Hematopoietic multipotent progenitor cell treated with erythropoietin and hydrocortisone succinate and interleukin-3 and kit ligand, for 4 days (in vitro differentiated cells): ENCODE measurements at places on chromosomes 3 and 15.

GRCh38 chr3:11919390-11919789 lies 72.7 kb upstream of the TAMM41 start:
- no peak for DNase-seq

GRCh38 chr3:48543271-48543866 lies 13.2 kb downstream of the PFKFB4 start:
- peak; percentile 56 for DNase-seq

DNA sequence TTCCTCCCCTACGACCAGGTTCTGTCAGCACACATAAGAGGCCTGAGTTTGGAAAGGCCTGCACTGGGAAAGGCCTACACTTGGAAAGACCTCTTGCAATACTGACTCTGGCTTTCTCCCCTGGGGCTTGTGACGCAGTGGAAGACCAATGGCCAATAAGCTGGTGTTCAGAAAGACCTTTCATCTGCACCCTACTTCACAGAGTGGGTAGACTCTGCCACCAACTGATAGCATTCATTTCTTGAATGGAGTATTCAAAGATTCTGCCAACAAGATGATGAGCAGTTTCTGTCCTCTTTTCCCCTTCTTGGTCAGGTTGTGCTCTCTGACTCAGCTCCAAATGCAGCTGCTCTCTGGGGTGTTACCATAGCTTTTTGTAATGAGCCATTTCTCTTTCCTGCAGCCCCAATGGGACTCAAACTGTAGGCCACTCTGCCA lies 48.8 kb downstream of the TIPARP start:
- no peak for DNase-seq

- no peak for DNase-seq
Measured at GRCh38 chr3:160434071-160434470, 15.5 kb downstream of the TRIM59 start.

GRCh38 chr3:177833332-177833731 lies 636.0 kb upstream of the TBL1XR1 start:
- DNase-seq: no peak

DNA sequence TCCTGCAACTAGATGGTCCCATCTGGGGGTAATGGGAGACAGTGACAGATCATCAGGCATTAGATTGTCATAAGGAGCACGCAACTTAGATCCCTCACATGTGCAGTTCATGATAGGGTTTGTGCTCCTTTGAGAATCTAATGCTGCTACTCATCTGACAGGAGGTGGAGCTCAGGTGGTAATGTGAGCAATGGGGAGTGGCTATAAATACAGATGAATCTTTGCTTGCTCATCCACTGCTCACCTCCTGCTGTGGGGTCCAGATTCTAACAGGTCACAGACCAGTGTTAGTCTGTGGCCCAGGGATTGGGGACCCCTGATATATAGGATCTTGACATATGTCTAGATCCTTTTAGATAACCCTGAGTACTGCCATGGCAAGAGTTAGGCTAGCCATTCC lies 52.7 kb downstream of the RASGRF1 start:
- no peak for DNase-seq

DNA sequence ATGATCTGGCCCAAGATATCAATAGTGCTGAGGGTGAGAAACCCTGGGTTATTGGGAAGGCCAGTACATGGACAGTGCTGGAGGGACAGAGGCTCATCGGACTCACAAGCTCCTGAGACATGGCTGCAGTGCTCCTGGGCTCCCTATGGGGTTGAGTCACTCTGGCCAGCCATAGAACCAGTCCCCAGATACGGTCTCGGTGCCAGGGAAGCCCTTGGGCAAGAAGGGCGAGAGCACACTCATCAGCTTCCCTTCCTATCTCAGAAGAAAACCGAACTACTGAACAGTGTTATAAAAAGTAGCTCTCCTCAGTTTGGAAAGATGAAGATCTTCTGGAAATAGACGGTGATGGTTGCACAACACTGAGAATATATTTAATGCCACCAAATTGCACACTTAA lies 34.4 kb downstream of the POC1A start:
- DNase-seq: no peak

- no peak for DNase-seq
Measured at GRCh38 chr15:64943512-64944225, 32.0 kb downstream of the ANKDD1A start.

DNA sequence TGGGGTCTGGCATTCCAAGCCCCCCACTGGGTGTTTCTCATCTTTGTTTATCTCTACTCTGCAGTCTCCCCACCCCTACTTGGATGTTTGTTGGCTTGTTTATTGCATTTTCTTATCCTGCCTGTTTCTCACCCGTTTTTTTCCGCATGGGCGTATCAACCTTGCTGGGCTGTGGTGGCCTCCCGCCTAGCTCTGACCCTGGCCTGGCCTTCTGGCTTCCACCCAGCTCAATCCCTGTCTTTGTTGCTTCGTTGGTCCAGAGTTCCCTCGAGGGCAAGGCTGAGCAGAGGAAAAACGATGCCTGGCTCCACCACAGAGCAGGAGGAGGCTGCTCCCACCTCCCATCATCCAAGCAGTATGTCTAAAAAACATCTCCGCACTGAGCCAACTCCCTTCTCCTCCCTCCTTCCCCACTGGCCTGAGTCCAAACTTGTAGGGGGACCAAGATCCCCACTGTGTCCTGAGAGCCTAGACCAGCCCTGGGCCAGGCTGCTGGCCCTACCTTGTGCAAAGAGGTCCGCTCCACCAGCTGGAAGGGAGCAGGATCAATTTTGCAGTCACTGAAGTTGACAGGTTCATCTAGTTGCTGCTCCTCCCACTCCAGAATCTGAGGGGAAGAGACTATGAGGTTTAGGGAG lies 9.8 kb downstream of the CLCN2 start:
- no peak for DNase-seq

- DNase-seq: no peak
Measured at GRCh38 chr15:34043391-34043790, 4.4 kb upstream of the AVEN start.

DNA sequence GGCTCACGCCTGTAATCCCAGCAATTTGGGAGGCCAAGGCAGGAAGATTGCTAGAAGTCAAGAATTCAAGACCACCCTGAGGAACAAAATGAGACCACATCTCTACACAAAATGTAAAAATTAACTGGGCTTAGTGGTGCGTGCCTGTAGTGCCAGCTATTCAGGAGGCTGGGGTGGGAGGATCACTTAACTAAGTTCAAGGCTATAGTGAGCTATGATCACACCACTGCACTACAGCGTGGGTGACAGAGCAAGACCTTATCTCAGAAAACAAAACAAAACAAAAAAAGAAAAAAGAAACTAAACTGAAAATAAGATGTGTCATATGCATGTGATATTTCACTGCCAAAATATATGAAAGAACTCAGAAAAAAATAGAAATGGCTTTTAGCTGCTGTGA lies 243.3 kb upstream of the CCDC54 start:
- DNase-seq: no peak

DNA sequence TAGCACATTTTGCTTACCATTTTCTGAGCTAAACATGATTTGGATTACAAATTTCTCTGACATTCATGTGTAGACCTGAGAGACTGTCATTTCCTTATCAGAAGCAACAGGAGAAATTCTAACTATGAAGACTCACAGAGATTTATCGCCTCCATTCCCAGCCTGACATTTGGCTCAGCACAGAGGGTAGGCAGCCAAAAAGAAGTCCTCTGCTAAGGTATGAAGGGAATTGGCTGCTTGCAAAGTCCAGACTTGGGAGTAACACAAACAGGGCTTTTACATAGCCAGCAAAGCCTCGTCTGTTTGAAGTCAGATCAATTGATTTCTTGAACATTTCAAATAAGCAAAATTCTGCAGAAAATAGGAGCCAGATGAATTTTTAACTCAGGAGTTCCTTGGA lies 57.0 kb upstream of the CMSS1 start:
- DNase-seq: no peak

DNA sequence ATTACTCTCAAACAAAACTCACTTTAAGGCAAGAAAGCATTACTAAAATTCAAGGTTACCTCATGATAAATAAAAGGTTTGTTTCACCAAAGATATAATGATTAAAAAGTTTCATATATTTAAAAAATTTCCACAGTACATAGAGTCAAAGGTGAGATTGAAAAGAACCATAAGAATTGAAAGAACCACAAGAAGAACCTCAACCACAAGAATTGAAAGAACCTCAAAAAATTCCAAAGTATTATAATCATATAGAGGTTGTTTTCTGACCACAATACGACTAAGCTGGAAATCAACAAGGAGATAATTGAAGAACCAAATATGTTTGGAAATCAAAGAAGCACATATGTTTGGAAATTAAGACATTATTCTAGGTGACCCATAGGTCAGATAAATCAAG lies 52.7 kb downstream of the SLC25A36 start:
- DNase-seq: no peak

GRCh38 chr15:55530861-55531313 lies 22.9 kb upstream of the DNAAF4 start:
- no peak for DNase-seq
